ENCODE measurements at places on chromosomes 7 and 10.

DNA sequence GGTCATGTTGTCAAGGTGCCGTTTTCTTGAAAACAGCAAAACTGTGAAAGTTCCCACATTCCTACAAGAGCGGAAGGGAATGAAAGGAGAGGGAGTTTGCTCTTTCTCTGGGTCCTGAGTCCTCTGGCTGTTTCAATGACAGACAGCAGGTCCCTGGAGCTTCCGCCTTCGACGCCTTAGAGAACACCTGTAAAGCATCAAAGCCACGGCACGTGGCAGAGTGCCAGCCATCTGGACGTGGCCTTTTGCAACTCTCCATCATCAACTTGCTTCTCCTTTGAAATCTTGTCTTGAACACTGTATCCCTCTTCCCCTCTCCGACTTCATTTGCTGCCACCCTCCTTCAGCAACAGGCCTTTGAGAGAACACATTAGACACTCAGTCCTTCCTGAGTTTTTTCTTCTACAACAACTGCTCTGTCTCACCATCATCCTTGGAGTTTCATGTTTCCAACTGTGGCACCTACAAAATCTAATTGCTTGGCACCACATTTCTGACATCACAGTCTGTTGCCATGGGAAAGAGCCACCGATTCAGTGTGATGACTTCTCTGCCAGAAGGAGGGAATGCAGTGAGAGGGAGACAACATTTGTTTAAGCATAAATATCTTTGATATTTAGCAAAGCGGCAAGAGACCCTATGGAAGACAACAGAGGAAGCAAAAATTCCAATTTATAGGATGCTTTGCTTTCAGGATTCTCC is 204.9 kb upstream of the PTER start:
- no peak for DNase-seq

- peak; percentile 68 for DNase-seq
Measured at GRCh38 chr10:32958085-32959005, at the start of gene ITGB1. Gene ITGB1 (minus strand): TSS chr10:32958230. CDS start chr10:32935558, 22,672 bp downstream.

GRCh38 chr7:128935342-128935730 is 2.4 kb upstream of the IRF5 start:
- no peak for DNase-seq

DNA sequence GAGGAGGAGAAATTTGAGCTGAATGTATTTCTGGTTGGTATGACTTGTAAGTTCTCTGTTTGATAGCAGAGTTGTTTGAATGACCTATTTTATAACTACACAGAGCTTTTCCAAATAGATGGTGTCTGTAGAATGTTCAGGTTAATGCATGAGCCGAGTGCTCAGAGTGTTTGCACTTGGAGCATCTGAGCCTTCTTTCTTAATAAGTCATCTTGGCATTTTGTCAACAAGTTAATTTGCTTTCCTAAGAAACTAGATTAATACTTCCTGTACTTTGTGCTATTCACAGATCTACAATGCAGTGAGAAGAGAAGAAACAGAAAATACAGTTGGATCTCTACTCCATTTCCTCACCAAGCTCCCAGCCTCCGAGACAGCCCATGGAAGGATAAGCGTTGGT is 138.2 kb downstream of the PLCE1 start:
- DNase-seq: no peak

DNA sequence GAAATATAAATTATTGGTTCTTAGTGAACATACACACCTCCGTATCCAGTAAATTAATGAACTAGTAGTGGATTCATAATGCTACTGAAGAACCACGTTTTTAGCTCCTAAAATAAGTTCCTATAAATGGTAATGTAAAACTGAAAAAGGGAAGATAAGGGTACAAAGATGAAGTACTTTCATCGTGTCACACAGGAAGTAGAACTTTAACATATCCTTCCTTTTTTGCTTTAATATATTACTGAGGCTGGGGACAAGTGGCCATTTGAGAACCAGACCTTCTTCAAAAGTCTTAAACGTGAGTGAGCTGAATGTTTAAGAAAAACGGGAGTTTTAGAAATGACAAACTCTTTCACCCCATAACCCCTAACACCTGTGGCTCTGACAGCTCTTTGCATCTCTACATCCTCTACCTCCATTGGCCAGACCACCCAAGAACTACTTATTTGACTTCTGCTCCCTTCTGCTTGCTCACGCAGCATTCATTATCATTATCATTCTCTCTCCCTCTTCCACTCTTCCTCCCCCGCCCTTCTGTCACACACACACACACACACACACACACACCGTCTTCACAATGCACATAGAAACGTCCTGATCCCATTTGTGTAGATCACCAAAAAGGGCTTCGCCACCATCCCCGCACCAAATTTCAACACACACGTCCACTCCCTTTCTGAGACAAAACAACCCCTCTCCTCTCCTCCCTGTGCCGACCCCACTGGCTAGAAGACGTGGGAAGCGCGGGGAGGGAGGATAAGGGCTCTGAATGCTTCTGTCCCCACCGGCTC is 677 bp downstream of the SKAP2 start:
- no peak for DNase-seq

GRCh38 chr7:20624666-20625385 is 9.4 kb downstream of the ABCB5 start:
- DNase-seq: no peak

GRCh38 chr7:23222439-23223030 is 24.0 kb upstream of the GPNMB start:
- DNase-seq: no peak

- no peak for DNase-seq
Measured at GRCh38 chr10:1291178-1292090, 235.2 kb downstream of the WDR37 start.

DNA sequence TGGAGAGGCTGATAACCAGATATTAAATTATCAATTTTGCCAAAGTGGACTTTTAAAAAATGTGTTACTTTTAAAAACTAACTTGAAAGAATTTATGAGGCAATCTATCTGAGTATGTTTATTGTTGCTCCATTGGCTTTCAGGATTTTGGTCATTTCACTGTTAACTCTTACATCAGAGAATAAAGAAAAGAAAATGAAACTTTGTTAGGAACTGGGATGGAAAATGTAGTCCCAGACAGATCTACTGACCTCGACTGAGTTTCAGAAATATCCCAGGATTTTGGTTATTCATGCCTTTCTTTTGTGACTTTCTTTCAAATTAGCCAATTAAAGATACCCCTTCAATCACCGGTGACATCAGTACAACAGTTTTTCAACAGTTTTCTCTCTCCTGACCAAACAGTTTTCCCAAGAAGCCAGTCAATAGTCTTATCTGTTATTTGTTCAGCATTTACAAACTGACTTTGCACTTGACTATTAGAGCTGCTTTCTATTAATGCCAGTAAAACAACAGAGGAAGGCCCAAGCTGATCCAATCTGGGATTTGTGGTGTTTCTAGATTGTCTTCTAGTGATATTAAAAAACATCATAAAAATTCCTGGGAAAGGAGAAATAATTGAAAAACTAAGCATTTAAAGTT is 35.8 kb downstream of the NRBF2 start:
- no peak for DNase-seq

DNA sequence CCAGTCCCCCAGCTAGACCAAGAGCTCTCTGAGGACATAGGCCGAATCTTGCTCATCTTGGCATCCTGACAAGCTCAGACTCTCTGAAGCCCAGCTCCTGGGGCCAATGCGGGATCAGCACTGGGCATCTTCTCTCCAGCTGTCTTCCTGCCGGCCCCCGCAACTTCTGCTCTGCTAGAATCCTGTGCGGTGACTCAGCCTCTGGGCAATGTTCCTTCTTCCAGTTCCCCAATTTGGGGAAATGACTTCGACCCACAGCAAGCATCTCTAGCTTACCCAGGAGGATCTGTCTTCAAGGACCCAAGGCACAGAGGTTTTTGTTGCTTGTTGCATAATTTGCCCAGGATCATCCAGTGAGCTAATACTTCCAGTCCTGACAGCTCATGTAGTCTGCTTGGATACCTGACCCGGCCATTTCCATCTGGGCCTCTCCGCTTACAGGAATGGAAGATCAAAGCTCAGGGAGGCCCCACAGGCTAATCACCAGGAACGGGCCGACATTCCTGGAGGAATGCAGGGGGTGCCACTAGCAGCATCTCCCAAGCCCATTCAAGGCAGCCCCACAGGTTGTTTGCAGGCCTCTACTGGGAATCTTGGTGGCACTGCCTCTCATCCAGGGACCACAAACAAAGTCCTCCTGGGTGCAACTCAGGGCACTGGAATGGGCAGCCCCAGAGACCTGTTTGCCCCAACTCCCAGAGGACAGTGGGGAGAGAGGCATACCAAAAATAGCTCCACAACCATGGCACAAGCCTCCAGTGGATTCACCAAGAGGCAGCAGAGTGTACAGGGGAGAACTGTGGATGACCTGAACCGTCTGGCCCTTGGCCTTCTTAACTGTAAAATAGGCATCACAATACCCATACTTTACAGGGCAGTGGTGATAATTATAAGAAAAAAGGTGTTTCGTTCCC is 151.9 kb downstream of the NEURL1 start:
- DNase-seq: no peak

- no peak for DNase-seq
Measured at GRCh38 chr7:51658684-51659083, 342.1 kb upstream of the COBL start.

- no peak for DNase-seq
Measured at GRCh38 chr10:1290071-1290471, 233.9 kb downstream of the WDR37 start.

DNA sequence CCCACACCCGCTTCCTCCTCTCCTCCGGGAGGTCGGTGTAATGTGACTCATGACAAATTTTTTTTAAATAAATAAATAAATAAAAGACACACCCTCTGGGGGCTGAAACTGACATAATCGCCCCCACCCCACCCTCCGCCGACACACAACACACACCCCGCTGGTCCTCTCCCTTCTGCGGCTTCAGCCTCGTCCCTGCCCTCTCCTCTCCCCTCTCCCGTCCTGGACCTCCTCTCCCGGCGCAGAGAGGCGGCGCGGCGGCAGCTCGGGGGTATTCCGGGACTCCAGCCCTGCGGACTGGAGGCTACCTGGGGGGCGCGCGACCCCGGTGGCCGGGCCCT is 686 bp downstream of the ABI1 start:
- DNase-seq: no peak

DNA sequence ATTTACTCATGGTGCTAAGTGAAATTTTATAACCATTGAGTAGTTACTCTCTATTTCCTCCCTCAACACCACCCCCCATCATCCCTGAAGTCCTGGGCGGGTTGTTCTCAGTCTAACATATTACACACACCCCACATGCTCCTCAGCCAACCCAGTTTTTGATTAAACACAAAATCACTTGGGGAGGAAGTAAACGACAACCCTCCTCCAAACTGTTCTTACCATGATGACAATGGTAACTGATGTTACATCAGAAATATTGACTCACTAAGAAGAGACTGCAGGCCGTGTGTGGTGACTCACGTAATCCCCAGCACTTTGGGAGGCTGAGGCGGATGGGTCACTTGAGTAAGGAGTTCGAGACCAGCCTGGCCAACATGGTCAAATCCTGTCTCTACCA is 44.2 kb downstream of the RAB11FIP2 start:
- no peak for DNase-seq

GRCh38 chr7:100604976-100605911 is 3.1 kb downstream of the PCOLCE start:
- DNase-seq: no peak

- DNase-seq: no peak
Measured at GRCh38 chr10:69916118-69916517, 114.4 kb downstream of the COL13A1 start.

DNA sequence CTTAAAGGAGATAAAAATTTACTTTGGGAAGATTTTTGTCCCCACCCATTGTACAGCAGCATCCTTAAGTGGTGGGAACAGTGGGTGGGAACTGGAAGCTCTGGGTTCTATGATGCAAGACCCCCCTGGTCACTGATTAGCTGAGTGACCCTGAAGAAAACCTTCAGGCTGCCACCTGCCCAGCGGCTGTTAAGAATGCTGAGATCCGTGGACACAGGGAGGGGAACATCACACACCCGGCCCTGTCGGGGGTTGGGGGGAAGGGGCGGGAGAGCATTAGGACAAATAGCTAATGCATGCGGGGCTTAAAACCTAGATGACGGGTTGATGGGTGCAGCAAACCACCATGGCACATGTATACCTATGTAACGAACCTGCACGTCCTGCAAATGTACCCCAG is 14.5 kb downstream of the CARD11 start:
- DNase-seq: no peak

DNA sequence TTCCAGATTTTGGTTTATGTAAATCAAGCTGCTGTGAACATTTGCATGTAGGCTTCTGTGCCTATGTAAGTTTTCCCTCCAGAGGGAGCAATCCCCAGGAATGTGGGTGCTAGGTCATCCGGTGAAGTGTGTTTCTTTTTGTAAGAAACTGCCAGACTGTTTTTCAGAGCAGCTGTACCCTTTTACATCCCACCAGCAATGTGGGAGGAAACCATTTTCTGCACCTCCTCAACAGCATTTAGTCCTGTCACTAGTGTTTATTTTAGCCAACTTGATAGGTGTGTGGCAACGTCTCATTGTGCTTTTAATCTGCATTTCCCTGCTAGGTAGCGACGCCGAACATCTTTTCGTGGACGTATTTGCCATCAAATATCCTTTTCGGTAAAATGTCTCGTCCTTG is 395.7 kb upstream of the FOXK1 start:
- DNase-seq: no peak

- DNase-seq: no peak
Measured at GRCh38 chr10:32951111-32951510, 6.9 kb downstream of the ITGB1 start.

- no peak for DNase-seq
Measured at GRCh38 chr10:30786131-30786530, 156.6 kb upstream of the LYZL2 start.

DNA sequence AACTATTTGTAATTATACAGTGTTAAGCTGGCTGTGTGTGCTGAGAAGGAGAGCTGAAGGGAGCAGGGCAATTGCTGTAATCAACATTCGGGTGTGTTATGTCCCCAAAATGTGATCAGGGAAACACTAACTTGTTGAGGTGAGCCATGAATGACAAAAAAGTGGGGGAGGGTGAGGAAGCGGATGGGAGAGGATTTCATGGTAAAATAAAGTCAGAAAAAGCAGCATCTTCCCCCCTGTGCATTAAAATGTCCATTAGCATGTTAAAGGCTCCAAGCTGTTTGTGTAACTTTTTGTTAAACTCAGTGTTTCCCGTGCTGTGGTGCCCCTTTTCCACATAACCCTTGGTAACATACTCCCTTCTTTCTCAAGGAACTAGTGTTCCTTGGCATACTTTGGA is 84.9 kb downstream of the ARID5B start:
- DNase-seq: no peak

- no peak for DNase-seq
Measured at GRCh38 chr10:97894092-97894491, 44.4 kb downstream of the GOLGA7B start.

- DNase-seq: no peak
Measured at GRCh38 chr10:132752378-132752777, 33.6 kb downstream of the NKX6-2 start.

- DNase-seq: no peak
Measured at GRCh38 chr7:144379776-144380384, 23.6 kb downstream of the NOBOX start.
